ENCODE measurements at places on chromosomes 6 and 20. TPM values are rescaled to one million over a fixed set of nuclear protein-coding genes. Genes with fewer than 3 reads are reported as not detected.

Gene SLC17A2
- total RNA-seq, result not detected

Gene BPIFB2
- not detected for total RNA-seq

Gene RRAGD
- total RNA-seq, result 5.7 TPM

Gene TMEM244
- 0.99 TPM for total RNA-seq

Gene CDKAL1
- total RNA-seq, result 27.9 TPM

Gene DEFB132
- total RNA-seq, result not detected

Gene ZBTB2
- total RNA-seq, result 33.1 TPM

Gene KHDRBS2
- total RNA-seq, result not detected

Gene DOK5
- total RNA-seq, result 4.4 TPM

Gene CST4
- total RNA-seq, result not detected

Gene HUS1B
- total RNA-seq, result 1.9 TPM

Gene RFX6
- total RNA-seq, result not detected

Gene FOXS1
- total RNA-seq, result not detected

- H3K27me3 ChIP-seq, result no peaks in the 10 kb centered on the region
- H3K27ac ChIP-seq, result no peak overlapping the region
- no peak for DNase-seq
- no peak overlapping the region for H3K4me3 ChIP-seq
- H3K4me1 ChIP-seq, result peaks cover 54% of the 10 kb centered on the region
- H3K36me3 ChIP-seq, result peaks cover 30% of the 10 kb centered on the region
Observed at GRCh38 chr20:38895098-38895949, 30.9 kb upstream of the FAM83D start.

DNA sequence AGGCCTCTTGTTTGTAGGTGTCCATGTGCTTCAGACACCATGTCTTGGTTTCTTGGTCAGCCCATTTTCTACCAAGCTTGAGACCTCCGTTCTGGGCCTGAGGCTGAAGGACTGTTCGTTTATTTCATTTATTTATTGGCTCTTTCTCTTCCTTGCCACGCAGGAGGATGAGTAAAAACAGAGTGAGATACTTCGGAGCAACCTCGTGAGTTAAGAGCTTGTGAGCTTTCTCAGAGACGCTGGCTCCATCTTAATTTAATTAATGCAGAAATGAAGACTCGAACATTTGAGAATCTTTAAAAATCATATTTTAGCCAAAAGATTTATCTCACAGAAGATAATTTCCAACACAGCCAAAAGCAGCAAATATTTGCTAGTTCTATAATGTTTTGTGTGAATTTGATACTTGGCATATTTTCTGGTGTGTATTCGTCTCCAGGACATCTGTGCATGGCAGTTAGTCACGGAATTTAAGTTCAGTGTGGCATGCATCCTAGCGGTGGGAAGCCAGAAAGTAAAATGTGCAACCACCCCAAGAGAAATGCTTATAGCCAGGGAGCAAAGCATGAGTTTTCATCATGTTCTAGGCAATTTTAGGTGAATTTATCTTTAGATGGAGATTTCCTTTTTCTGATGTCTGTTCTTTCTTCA, 76.0 kb downstream of the THBS2 start:
- peaks cover 35% of the 10 kb centered on the region for H3K27me3 ChIP-seq
- no peak for DNase-seq
- H3K4me1 ChIP-seq, result no peaks in the 10 kb centered on the region
- H3K4me3 ChIP-seq, result no peak overlapping the region

GRCh38 chr20:46010491-46011391, 2.0 kb downstream of the MMP9 start:
- peak; percentile 56 for DNase-seq
- peaks cover 75% of the 10 kb centered on the region for H3K27me3 ChIP-seq
- H3K27ac ChIP-seq, result peak overlapping the region; percentile 56
- peaks cover 56% of the 10 kb centered on the region for H3K4me1 ChIP-seq

DNA sequence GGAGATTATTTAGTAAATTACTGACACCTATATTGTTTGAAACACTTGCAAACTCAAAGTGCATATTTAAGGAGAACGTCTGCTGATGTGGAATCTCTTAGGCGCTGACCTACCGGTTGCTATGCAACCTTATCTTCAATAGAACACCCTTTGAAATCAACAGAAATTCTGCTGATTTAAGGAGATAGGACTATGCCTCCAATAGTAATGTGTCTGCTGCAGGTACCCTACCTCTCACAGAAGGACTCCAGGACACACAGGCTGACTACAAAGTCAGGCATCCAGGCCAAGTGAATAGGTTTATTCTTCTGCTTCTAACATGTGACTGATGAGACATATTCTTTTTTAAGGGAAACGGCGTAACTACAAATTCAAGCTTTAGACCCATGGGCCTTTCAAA, 311.7 kb downstream of the CBLN4 start:
- DNase-seq, result no peak
- no peaks in the 10 kb centered on the region for H3K36me3 ChIP-seq
- H3K27me3 ChIP-seq, result no peaks in the 10 kb centered on the region
- H3K4me3 ChIP-seq, result no peak overlapping the region

GRCh38 chr6:112203577-112204349, 50.6 kb downstream of the LAMA4 start:
- no peaks in the 10 kb centered on the region for H3K4me1 ChIP-seq
- no peaks in the 10 kb centered on the region for H3K36me3 ChIP-seq
- DNase-seq, result no peak
- H3K27me3 ChIP-seq, result peaks cover 62% of the 10 kb centered on the region
- no peak overlapping the region for H3K27ac ChIP-seq

- no peak overlapping the region for H3K27ac ChIP-seq
- no peak overlapping the region for H3K4me3 ChIP-seq
Observed at GRCh38 chr6:55250400-55250799, 76.1 kb downstream of the HCRTR2 start.

DNA sequence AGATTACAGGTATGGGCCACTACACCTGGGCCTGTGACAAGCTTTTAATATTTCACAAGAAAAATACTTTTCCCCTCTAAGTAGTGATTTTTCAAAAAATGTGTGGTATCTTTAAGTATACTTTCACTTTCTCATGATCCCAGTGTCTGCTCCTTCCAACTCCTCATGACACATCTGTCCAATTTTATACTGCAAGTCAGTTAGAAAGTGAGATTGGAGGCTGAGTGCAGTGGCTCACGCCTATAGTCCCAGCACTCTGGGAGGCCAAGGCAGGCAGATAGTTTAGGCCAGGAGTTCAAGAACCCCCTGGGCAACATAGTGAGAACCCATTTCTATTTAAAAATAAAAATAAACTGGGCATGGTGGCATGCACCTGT, 20.2 kb downstream of the PIM1 start:
- peaks cover 18% of the 10 kb centered on the region for H3K36me3 ChIP-seq
- peaks cover 73% of the 10 kb centered on the region for H3K4me1 ChIP-seq
- H3K27ac ChIP-seq, result peak overlapping the region; percentile 81
- no peak for DNase-seq

GRCh38 chr6:100724696-100725095, 156.4 kb downstream of the ASCC3 start:
- no peak overlapping the region for H3K4me3 ChIP-seq
- H3K4me1 ChIP-seq, result peaks cover 10% of the 10 kb centered on the region
- H3K27ac ChIP-seq, result no peak overlapping the region

DNA sequence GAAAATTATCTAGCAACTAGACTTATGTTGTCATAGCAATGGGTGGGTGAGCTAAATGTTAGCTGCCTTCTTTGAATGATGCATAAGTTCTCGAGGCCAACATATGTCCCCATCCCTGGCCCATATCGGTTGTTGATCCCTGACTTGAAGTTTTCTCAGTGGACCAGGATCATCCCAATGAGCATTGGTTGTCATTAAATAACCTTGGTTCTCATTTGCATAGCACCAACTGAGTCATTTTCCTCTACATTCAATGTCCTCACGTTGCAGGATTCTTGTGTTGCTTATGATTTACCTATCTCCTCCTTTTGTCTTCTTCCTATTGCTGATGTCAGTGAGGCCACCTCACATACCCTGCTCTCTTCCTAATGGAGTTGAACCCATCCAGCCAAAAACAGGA, 12.1 kb upstream of the AHCY start:
- H3K27ac ChIP-seq, result no peak overlapping the region
- peaks cover 28% of the 10 kb centered on the region for H3K27me3 ChIP-seq
- no peaks in the 10 kb centered on the region for H3K36me3 ChIP-seq
- DNase-seq, result no peak
- peaks cover 17% of the 10 kb centered on the region for H3K4me1 ChIP-seq
- no peak overlapping the region for H3K4me3 ChIP-seq

GRCh38 chr6:157651731-157652490, 171.1 kb upstream of the SNX9 start:
- no peak overlapping the region for H3K4me3 ChIP-seq
- peaks cover 6% of the 10 kb centered on the region for H3K36me3 ChIP-seq

- no peaks in the 10 kb centered on the region for H3K27me3 ChIP-seq
- no peak for DNase-seq
- H3K4me3 ChIP-seq, result no peak overlapping the region
- H3K4me1 ChIP-seq, result peaks cover 15% of the 10 kb centered on the region
- H3K36me3 ChIP-seq, result peaks cover 12% of the 10 kb centered on the region
- no peak overlapping the region for H3K27ac ChIP-seq
Observed at GRCh38 chr6:150999576-150999975, 134.1 kb downstream of the MTHFD1L start.

DNA sequence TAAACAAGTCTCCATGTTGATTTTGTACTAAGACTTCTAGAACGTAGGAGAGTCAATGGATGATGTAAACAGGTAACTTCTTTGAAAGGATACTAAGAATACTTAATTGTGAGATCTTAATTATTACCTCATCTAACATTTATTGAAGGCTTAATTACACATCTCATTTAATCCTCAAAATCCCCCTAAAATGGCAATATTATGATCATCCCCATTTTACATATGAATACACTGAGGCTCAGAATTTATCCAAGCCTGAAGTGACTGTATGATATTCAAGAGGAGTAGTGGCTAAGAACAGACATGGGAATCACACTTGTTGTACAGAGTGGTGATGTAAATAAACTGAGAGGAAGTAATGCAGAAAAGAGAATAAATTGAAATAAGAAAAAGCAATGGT, 22.9 kb downstream of the NOL7 start:
- H3K4me1 ChIP-seq, result peaks cover 19% of the 10 kb centered on the region
- no peak overlapping the region for H3K4me3 ChIP-seq
- no peak overlapping the region for H3K27ac ChIP-seq
- no peak for DNase-seq
- peaks cover 44% of the 10 kb centered on the region for H3K36me3 ChIP-seq
- no peaks in the 10 kb centered on the region for H3K27me3 ChIP-seq

DNA sequence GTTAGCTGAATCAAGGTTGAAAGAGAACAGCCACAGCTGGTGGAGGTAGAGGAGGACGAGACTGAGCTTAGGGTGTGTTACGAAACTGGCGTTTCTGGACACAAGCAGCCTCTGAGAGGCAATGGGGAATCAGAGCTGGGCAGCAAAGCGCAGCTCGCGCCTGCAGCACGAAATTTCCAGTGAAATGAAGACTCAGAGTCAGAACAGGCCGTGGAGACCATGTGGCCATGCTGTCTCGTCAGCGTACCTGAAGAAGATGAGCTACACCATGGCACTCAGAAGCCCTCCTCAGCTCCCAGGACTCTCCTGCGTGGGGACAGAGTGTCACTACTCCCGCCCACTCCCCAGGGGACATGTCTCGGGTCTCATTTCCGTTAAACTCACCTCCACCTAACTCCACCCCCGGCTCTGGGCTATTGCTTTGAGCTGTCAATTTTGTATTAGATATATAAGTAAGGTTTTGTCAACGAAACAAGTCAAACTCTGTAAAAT, 256.9 kb downstream of the ERMARD start:
- no peak overlapping the region for H3K4me3 ChIP-seq
- peak; percentile 7 for DNase-seq
- H3K27me3 ChIP-seq, result peaks cover 20% of the 10 kb centered on the region

GRCh38 chr20:4014031-4014474, 1.3 kb downstream of the RNF24 start:
- peak overlapping the region; percentile 16 for H3K27ac ChIP-seq
- H3K36me3 ChIP-seq, result peaks cover 6% of the 10 kb centered on the region
- no peak for DNase-seq

GRCh38 chr20:5596401-5597193, 153.6 kb upstream of the SHLD1 start:
- peak overlapping the region; percentile 68 for H3K27ac ChIP-seq
- no peak for DNase-seq
- H3K36me3 ChIP-seq, result peaks cover 43% of the 10 kb centered on the region
- H3K4me1 ChIP-seq, result peaks cover 58% of the 10 kb centered on the region

DNA sequence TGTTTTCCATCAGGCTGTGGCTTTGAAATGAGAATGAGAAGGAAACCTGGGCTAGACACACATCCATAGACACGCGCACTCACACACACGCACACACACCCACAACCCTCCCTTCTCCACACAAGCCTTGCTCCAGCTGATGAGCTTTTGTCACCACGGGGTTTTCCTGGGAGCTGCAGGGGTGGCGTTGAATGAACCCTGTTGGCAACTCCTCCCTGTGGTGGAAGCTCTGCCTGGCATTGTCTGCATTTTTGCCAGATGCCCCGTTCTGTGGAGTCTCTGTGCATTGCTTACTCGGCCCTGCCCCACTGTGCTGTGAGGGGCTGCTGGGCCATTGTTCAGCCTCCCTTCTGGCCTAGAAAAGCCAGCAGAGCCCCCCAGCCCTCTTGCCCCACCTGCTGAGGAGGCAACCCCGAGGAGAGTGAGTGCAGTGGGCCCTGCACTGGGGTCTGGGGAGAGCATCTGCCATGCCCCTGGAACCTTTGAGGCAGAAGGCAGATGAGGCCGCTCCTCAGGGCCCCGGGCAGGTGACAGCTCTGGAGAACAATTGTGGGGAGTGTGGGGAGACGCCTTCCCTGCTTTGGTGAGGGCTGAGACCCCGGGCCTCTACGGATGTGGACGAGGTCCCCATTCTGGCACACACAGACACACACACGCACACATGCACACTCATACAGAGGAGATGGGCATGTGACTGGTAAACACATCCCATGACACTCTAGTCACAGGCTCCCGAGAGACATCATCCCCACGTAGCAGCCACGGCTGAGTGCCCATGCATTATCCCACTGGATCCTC, 9.9 kb downstream of the ADIG start:
- no peaks in the 10 kb centered on the region for H3K4me1 ChIP-seq
- H3K27me3 ChIP-seq, result no peaks in the 10 kb centered on the region
- H3K36me3 ChIP-seq, result no peaks in the 10 kb centered on the region
- no peak overlapping the region for H3K4me3 ChIP-seq

DNA sequence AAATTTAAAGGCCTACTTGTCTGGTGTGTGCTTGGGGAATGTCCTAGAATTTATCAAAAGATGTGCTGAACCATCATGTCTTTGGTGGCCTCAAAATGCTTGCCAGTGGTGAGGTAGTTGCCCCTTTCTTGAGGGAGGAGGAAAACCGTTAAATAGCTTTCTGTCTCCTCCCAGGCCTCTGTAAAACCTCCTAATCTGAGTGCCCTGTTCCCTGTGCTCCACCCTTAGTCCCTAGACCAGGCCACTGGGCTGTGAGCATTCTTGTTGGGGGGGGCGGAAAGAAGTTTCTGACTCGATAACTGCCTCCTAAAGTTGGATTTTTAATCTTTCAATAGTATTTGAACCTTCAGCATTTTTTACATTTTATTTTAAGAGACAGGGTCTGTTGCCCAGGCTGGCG, 23.1 kb downstream of the JARID2 start:
- H3K27me3 ChIP-seq, result no peaks in the 10 kb centered on the region
- no peak for DNase-seq

DNA sequence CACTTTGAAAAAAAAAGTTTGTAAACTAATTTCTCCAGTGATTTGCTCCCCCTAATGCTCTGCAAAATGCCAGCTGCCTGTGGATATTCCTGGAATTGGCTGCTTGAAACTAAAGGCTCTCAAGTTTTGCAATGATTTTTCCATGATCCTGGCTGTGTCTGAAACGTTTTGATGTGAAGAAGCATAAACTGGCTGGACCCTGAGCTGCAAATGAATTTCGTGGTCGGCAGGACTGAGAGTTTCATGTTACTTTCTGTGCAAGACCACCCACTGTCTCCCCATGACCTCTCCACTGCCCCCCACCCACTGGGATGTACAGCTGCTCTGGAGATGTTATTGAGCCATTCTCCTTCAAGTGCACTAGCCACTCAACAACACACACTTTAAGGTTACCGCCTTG, 171.3 kb upstream of the SSTR4 start:
- no peak for DNase-seq
- no peaks in the 10 kb centered on the region for H3K27me3 ChIP-seq
- H3K27ac ChIP-seq, result no peak overlapping the region
- H3K36me3 ChIP-seq, result no peaks in the 10 kb centered on the region
